ENCODE measurements at places on chromosomes 16 and 17.

GRCh38 chr17:376936-377863 lies 24.6 kb upstream of the RPH3AL start:
- DNase-seq = no peak

GRCh38 chr17:77649717-77650211 lies 308.7 kb upstream of the TNRC6C start:
- no peak for DNase-seq

DNA sequence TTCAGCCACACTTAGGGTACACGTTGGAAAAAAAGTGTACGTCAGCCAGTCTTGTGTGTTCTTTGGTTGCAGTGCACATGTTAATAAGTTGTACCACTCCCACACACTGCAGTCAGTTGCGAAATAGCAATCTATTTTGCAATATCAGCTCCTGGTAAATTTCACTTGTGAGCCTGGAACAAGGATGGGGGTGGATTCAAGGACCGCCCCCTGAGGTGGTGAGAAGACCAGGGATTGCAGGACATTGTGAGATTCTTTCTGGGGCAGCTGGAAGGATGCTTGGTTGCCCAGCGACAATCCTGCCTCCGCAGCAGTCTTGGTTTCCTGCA lies 78.6 kb upstream of the ZFHX3 start:
- DNase-seq = no peak

GRCh38 chr17:67238991-67239390 lies 6.0 kb downstream of the HELZ start:
- DNase-seq = no peak

DNA sequence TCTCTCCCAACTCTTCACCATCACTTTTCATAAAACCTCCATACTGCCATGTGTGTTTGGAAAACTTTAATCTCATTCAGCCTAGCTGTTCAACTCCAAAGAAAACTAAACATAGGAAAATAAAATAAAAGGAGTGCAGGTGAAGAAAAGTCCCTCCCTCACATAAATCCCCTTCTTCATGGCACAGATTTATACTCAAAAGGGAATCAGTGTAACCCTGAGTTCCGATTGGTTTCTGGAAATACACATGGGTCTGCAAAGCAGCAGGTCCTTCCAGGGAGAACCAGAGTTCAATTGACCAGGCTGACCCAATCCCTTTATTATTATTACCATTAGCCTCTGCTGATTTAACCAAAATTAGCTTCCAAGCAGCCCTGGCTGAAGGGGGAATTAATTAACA lies 8.9 kb upstream of the HOXB2 start:
- no peak for DNase-seq

All from stimulated activated CD8-positive, alpha-beta memory T cell treated with anti-CD3 and anti-CD28 coated beads, Interleukin-4, amount 100 ng/mL, for 4 hours (primary cell).